ENCODE measurements at places on chromosomes 4 and X.

GRCh38 chrX:10617999-10618351, 2.4 kb downstream of the MID1 start:
- no peak overlapping the region for H3K27ac ChIP-seq
- no peak overlapping the region for H3K4me3 ChIP-seq
- H3K36me3 ChIP-seq = no peaks in the 10 kb centered on the region
- peaks cover 33% of the 10 kb centered on the region for H3K27me3 ChIP-seq
- DNase-seq = no peak

DNA sequence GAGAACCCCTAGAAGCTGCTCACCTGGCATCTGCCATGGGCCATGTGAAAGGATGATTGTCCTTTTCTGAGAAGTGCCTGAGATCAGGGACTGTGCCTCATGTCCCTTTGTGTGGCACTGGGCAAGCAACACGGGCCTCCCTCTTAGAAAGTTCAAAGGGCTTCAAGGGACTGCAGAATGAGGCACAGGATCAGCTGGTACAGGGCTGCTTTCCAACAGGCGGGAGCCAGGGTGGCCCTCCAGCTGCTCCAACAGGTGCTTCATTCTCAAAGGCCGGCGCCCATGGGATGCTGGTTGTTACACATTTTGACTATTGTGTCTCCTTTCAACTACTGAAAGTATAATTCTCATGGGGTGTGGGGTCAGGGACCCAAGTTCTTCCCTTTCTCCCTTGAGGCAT, 114.7 kb downstream of the ENPP6 start:
- H3K27ac ChIP-seq = no peak overlapping the region
- peaks cover 6% of the 10 kb centered on the region for H3K27me3 ChIP-seq
- H3K36me3 ChIP-seq = no peaks in the 10 kb centered on the region

DNA sequence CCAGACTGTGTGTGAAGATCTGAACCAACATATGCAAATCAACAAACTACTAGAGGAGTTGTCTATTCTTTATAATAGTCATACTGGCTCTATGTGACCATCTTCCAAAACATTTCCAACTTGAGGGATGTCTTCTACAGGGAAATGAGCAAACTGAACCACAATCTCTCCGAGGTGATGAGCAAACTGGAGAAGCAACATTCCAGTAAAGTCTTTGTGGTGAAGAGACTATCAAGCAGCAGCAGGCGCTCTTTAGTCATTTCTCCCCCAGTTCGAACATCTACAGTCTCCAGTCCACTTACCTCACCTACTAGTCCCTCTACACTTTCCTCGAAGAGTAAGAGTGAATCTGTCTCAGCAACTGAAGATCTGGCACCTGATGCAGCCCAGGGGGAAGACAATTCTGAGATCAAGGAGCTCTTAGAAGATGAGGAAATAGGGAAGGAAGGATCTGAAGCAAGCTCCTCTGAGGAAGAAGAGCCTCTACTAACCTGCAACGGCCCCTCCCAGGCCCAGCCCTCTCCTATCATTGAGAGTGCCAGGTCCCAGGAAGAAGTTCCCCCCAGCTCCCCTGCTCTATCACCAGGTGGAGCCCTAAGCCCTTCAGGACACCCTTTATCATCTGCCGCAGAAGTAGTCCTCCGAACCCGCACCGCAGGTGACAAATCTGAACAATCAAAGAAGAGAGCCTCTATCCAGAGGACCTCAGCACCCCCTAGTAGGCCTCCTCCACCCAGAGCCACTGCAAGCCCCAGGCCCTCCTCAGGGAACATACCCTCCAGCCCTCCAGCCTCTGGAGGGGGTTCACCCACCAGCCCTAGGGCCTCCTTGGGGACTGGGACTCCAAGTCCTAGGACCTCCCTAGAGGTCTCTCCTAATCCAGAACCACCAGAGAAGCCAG, 98.1 kb downstream of the HNRNPD start:
- peaks cover 2% of the 10 kb centered on the region for H3K4me1 ChIP-seq

DNA sequence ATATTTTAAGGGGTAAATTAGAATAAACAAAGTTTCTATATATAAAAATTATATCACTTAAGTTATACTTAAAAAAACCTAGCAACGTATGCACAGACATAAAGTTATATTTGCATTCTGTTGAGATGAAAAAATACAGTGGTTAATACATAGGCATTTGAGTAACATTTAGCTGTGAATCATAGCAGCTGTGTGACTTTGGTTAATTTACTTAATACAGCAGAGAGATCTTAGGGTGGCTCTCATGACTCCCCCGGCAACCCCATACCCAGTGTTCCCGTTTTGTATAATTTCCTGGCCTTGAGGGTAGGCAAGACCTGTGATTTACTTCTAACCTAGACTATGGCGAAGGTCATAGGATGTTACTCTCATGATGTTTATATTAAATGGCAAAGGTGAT, 504.8 kb downstream of the INPP4B start:
- H3K27me3 ChIP-seq = no peaks in the 10 kb centered on the region
- H3K4me1 ChIP-seq = peaks cover 35% of the 10 kb centered on the region
- no peak overlapping the region for H3K27ac ChIP-seq
- no peak overlapping the region for H3K4me3 ChIP-seq

GRCh38 chr4:69668680-69669079, 15.6 kb upstream of the UGT2A1 start:
- no peak for DNase-seq
- H3K27me3 ChIP-seq = peaks cover 2% of the 10 kb centered on the region
- no peaks in the 10 kb centered on the region for H3K36me3 ChIP-seq
- H3K4me3 ChIP-seq = no peak overlapping the region
- no peaks in the 10 kb centered on the region for H3K4me1 ChIP-seq

DNA sequence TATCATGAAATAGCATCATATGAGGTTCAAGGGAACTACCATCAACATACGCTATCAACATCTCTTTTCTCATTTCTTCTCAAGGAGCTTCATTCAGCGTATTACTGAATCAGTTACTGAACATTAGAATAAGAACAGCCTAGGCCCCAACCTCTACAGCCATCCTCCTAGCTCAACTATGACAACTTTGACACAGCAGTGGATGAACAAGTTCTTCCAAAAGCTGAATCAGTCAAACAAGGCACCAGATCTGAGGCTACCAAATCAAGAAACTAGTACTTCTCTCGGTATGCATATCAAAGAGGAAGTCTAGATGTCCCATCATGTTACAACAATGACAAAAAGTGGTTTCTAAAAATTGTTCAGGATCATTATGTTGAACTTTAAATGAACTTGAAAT, 57.4 kb downstream of the GATB start:
- H3K4me1 ChIP-seq = no peaks in the 10 kb centered on the region
- no peak for DNase-seq
- H3K27me3 ChIP-seq = no peaks in the 10 kb centered on the region
- H3K36me3 ChIP-seq = peaks cover 41% of the 10 kb centered on the region
- H3K27ac ChIP-seq = no peak overlapping the region
- no peak overlapping the region for H3K4me3 ChIP-seq

All from activated CD8-positive, alpha-beta T cell treated with anti-CD3 and anti-CD28 coated beads for 36 hours (primary cell).